Neuronal stem cell (in vitro differentiated cells): ENCODE measurements at places on chromosomes 1 and 21.

- peak; percentile 54 for DNase-seq
Observed at GRCh38 chr1:8317647-8318381, at the start of gene SLC45A1. Gene SLC45A1, plus strand, starts transcription at chr1:8318114. Its CDS starts 6,216 bp downstream, at chr1:8324330.

DNA sequence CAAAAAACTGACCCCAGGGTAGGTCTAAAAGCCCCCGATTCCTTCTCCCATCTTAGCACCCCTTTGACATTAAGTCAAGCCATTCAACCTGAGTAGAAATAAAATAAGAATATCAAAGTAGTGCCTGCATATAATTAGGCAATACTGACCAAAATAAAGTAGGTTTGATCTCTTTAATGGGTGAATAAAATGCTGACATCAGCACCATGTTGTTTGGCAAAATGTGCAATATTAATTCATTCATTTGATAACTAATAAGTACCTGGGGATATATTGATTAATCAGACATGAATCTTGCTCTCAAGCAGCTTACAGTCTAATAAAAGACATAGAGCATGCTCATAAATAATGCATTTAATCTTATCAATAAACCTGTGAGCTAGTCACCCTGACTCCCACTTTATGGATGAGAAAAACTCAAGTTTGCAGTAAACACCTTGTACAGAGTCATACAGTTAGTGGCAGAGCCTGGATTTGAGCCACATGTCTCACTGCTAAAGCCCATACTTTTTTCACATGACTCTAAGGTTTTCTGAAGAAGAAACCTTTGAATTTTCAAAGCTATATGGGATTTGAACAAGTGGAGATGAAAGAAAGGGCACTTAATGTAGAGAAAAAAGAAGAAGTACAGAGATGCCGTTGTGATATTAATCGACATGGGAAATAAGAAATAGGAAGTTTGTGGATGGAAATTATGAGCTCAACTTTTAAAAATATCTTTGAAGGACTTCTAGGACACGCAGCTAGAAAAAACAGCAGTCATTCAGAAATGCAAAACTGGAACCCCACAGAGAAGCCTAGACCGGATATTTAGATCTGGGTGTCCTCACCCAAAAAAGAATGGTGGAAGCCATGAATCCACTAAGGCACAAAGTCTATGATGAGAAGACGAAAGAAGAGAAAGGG is 183.9 kb downstream of the TOMM20 start:
- DNase-seq = no peak

DNA sequence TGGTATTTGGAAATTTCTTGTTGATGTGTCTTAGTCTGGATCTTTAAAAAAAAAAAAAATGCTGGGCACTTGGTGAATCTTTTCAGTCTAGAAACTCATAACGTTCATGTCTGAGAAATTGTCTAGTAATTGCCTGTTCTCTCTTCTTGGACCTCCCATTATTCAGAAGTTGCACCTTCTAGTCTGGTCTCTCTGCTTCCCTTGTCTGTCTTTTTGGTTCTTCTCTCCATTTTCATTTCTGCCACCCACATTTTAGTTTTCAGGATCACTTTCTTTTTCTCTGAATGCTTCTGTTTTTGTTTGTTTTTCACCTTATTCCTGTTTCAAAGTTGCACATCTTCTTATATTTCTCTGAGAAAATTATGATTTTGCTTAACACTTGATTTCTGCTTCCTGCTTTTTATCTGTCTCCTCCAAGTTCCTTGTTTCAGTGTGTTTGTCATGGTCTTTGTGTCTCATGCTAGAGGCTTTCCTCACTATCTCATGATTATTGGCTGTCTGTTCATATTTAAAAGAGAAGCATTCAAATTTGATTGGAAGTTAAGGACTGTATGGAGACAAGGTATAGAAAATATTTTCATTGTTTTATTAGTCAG is 21.3 kb downstream of the BACE2 start:
- no peak for DNase-seq

- no peak for DNase-seq
Observed at GRCh38 chr1:56330391-56331026, 248.9 kb downstream of the PLPP3 start.

- no peak for DNase-seq
Observed at GRCh38 chr1:205813755-205814058, 709 bp upstream of the SLC41A1 start.

GRCh38 chr1:156858555-156858956 is 361 bp downstream of the INSRR start:
- no peak for DNase-seq

DNA sequence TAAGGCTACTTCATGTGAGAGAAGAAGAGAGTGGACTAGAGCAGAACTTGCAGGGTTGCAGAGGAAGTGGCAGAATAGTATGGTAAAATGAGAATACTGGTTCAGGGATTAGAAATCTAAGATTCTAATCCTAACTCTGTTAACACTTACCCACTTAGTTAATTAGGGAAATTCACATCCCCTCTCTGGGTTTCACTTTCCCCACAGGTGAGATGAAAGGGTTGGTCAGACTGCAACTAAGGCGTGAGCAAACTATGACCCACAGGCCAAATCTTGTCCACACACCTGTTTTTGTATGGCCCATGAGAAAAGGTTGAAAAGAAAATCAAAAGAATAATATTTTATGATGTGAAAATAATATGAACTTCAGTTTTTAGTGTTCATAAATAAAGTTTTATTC is 117.5 kb downstream of the MACF1 start:
- no peak for DNase-seq

DNA sequence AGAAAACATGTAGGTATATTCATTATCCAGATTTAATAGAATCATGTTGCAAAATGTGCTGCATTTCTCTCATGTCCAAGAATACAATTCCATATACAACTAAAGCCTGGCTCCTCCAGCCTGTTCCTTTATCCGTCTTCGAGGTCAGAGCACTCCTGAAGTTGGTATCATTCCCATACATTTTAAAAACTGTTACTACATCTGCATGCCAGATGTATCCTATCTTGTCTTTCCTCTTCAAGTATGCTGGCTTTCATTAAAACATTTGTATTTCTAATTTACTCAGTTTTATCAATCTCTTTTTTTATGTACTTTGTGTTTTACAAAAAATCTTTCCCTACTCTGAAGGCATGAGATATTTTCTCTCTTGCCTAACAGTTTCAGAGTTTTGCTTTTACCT is 536.6 kb upstream of the USP24 start:
- DNase-seq = no peak

DNA sequence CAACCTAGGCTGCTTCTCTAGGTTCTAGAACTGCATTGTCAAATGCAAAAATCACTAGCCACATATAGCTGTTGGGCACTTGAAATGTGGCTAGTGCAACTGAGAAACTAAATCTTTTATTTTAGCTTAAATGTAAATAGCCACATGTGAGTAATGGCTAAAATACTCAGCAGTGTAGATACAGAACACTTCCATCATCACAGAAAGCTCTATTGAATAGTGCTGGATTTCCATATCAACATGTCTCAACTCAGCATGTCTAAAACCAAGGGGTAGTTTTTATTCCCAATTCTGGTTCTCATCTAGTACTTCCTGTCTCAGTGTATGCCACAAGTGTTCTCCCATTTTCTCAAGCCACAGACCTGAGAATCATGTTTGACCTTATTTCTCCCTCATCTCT is 7.5 kb upstream of the TP53BP2 start:
- no peak for DNase-seq

DNA sequence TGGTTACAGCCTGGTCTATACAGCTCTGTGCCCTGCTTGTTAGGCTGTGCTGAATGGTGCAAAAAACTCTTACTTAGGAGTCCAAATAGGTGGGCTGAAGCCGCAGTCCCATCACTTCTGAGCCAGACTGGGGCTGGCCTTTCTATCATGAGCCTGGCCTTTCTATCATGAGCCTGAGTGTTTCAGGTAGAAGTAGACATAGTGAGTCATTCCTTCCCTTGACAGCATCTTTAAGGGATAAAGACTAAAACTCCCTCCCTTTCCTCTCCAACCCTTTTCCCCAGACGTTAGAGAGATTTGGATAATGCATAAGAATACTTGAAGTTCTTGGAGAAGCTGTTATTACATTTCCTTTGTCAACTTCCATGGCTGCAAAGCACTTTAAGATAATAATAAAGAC is 46.5 kb upstream of the PARP1 start:
- no peak for DNase-seq

DNA sequence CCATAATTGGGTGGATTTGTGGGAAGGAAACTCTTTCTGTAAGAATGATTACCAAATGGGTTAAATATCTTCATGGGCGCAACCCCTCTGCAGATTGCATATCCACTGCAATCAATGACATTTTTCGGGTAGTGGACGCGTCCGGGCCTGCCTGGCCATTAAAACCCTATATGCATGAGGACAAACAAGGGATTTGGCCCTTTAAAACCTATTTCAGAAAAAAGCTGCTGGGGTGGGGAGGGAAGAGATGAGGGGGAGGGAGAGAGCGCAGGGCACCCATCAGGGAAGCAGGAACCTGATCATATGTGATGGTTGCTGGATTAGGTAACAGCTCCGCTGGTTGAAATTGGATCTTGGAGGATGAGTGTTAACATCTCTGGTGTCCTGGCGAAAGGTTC is 228.8 kb downstream of the PBX1 start:
- no peak for DNase-seq

DNA sequence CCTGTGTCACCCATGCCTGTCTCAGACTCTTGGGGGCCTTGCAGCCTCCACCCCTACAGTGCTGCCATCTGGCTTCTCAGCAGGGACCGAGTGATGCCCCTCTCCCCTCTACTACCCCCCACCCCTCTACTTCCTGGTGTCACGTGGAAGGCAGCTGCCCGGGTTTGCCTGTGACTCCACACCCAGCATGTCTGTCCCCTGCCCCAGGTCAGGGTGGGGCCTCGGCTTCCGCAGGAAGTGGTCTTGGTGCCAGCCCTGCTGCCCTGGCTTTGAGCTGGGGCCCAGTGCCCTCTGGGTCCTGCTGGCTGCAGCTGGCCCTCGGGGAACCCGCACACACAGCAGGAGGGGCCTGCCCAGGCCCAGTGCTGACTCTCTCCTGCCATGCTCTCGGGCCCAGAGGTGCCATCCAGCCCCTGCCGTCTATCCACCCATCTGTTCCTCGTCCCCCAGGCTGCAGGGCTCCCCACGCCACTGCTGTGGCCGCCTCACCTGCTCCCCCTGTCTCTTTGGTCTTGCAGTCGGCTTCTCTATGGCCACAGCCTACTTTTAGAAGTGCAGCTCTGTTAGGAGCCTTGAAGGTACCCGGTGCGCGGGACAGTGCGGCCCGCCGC is 24.0 kb downstream of the PLCH2 start:
- no peak for DNase-seq

DNA sequence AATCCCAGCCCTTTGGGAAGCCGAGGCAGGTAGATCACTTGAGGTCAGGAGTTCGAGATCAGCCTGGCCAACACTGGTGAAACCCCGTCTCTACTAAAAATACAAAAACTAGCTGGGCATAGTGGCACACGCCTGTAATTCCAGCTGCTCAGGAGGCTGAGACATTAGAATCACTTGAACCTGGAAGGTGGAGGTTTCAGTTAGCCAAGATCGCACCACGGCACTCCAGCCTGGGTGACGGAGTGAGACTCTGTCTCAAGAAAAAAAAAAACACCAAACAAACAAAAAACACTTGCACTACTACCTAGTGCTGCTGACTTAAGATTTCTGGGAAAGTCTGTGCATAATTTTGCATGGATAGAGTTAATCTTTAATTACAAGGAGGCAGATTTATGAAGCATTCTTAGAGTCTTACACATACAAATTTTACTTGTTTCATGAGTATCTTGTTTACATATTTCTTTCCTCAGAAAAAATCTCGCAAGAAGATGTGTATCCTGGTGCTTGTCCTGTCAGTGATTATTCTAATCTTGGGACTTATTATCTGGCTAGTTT is 8.7 kb upstream of the PPP1R8 start:
- DNase-seq = no peak

DNA sequence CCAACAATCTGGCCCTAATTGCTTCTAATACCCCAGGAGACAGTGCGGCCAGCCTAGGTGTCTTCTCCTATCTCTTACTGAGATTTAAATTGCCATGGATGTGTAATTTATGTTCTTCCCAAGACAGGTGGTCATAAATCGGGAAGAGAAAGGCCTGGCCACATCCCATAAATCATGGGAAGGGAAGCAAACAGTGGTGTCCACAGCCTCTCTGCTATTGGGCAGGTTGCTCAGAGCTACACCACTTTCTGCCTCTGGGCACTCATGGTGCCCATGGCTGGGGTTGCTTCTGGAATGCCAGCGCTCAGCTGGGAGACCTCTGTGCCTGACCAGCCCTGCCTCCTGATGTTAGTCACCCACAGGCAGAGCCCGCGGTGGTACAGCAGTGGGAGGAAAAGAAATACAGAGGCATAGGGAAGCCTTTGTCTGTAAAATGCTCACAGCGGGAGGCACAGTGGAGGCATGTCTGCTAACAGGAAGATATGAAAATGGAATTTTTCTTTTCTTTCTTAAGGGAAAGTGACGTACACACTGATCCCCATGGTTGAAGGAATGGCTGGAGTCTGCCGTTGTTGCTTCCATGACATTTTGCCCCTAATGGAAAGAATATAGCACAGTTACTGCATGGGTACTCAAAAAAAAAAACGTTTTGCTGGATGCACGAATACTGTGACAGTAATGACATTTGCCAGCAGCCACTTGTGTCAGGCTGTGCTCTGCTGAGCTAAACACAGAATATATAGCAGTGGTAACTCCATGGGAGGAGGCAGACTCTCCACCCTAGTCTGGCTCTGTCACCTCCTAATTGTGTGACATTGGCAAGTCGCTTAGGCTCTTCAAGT is 21.9 kb downstream of the MTARC1 start:
- no peak for DNase-seq

DNA sequence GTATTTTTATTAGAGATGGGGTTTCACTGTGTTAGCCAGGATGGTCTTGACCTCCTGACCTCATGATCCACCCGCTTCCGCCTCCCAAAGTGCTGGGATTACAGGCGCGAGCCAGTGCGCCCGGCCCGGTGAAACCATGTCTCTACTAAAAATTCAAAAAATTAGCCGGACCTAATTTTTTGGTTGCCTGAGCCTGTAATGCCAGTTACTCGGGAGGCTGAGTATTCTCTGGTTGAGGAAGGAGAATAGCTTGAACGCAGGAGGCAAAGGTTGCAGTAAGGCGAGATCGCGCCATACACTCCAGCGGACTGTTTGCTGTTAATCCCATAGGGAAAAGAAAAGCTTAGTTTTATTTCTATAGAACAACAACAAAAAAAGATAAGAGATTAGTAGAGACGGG is 29.9 kb upstream of the HJV start:
- no peak for DNase-seq
